ENCODE measurements at places on chromosomes 4 and X. TPM values are rescaled to one million over a fixed set of nuclear protein-coding genes. Genes with fewer than 3 reads are reported as not detected.

DNA sequence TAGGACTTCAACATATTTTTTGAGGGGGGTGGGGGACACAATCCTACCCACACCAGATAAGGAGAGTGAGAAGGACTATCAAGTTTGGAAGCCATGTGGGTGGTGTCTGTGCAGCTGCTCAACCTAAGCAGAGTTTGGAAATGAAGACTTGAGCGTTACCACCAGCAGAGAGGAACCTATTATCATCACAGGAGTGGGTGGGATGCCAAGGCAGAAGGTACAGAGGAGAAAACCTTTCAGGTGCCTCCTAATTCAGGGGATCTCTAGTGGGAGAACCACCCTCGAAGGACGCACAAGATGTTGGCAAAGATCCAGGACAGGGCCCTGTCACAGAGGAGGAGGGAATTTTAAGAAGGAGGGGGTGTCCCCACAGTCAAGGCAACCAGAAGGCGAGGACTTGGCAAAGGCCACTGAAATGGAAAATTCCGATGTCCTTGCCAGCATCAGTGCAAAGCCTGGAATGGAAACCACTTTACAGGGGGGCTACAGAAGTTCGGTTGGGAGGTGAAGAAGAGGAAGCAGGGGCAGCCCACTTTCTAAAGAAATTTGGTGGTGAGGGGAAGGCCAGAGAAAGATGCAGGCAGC, 8.4 kb upstream of the GPM6B start:
- no peaks in the 10 kb centered on the region for H3K27me3 ChIP-seq
- no peak for DNase-seq

DNA sequence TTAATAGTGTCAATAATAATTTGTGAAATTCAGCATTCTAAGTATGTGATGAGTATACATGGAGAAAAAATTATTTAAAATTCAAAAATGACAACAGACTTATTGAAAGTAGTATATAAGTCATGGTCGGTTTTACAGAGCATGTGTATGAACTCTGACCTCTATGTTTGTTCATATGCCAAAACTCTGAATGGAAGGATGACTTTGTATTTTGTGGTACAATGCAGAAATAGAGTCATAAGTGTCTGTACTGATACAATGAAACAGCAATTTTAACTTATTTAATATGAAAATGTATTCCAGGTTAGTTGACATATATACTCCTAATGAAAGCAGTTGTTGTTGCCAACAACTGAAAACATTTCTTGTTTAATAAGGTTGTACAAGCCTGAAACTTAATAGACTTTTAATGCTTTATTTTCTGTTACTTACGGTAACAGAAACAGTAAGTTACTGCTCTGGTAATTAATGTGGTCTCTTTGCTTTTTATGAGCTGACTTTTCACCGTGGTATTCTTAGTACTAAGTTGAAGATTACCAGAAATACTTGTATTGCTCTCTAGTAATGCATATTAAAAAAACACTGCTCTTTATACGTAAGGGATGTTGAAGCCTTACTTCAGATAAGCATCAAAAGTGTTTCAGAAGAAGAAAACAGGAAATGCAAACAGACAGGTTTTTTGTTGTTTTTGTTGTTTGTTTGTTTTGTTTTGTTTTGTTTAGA, 1.9 kb downstream of the UBE2K start:
- H3K27ac ChIP-seq = peak overlapping the region; percentile 90
- H3K4me1 ChIP-seq = peaks cover 23% of the 10 kb centered on the region
- H3K27me3 ChIP-seq = no peaks in the 10 kb centered on the region

The BBS12 gene
- 3.4 TPM for total RNA-seq

The CDKL2 gene
- total RNA-seq = 0.27 TPM

DNA sequence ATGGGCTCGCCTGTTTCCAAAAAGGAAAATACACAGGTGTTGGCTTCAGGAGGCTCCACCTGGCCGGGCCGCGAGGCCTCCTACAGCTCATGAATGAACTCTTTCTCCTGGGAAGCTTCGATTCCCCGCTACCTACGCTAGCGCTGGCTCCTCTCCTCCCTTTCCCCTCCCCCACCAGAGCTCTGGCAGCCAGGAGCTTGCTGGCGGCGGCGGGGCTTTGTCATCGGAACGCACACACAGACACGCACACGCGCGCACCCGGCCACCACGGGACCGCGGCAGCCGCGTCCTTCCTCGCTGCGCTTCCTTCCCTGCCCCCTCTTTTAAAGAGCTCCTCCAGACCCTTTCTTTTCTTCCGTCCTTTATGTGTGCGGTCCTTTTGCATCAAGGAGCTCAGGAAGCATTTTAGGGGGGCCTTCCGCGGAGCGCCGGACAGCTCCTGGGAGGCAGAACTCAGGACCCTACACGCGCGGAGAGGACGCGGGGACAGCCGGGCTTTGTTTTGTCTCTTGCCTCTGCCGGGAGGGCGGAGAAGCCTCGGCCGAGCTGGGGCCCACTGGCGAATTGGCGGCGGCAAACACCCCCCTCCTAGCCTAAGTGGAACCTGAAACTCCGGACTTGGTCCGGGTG, 70.2 kb upstream of the BCOR start:
- H3K27me3 ChIP-seq = no peaks in the 10 kb centered on the region
- peak overlapping the region; percentile 37 for H3K27ac ChIP-seq
- peak; percentile 58 for DNase-seq
- peak overlapping the region; percentile 38 for H3K4me3 ChIP-seq
- H3K4me1 ChIP-seq = peaks cover 34% of the 10 kb centered on the region

DNA sequence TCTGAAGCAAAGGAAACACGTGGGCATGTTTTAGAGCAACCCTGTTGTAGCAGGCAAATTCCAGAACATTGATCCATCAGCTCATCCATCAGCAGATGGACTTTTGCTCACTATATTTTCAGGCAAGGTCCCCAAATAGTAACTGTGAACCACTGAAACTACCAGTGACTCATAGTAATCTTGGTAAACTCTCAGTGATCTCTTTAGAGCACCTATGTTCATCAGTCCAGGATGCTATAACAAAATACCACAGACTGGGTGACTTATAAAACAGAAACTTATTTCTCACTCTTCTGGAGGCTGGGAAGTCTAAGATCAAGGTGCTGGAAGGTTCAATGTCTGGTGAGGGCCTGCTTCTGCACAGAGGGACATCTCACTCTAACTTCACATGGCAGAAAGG, 28.9 kb upstream of the BTC start:
- no peaks in the 10 kb centered on the region for H3K36me3 ChIP-seq
- H3K4me3 ChIP-seq = no peak overlapping the region
- no peaks in the 10 kb centered on the region for H3K4me1 ChIP-seq
- H3K27me3 ChIP-seq = no peaks in the 10 kb centered on the region
- no peak for DNase-seq

GRCh38 chr4:118277243-118277642, 75.6 kb downstream of the PRSS12 start:
- peak overlapping the region; percentile 96 for H3K27ac ChIP-seq
- peaks cover 28% of the 10 kb centered on the region for H3K4me1 ChIP-seq
- no peaks in the 10 kb centered on the region for H3K27me3 ChIP-seq
- no peak for DNase-seq
- H3K4me3 ChIP-seq = no peak overlapping the region

GRCh38 chr4:98572697-98573096, 85.7 kb downstream of the TSPAN5 start:
- no peak overlapping the region for H3K27ac ChIP-seq
- peaks cover 1% of the 10 kb centered on the region for H3K36me3 ChIP-seq

The SPACA5B gene
- total RNA-seq = not detected

All from B cell (primary cell).